Dorsolateral prefrontal cortex (tissue), 122 donors: ENCODE measurements at places on chromosomes 12 and 14. TPM values are rescaled to one million over a fixed set of nuclear protein-coding genes. Genes with fewer than 3 reads are reported as not detected.

DNA sequence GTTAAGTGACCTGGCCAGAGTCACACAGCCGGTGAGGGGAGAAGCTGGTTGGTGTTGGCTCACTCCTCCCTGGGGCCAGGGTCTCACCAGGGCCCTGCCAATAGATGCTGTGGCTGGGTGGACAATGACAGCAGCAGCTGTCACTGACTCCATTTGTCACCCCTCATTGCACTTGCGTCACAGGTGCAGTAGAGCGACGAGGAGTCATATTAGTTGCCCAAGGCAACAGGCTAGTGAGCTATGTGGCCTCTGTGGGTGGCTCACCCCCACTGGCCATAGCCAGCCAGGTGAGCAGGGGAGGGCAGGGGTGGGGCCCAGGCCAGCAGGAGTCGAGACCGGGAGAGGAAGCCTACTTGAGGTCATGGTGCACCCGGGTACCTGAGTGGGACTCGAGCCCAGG, 9.7 kb downstream of the SLC25A47 start:
- no peak for DNase-seq

GRCh38 chr12:105995961-105996431, 142.8 kb downstream of the NUAK1 start:
- DNase-seq, result no peak

GRCh38 chr14:85057221-85057620, 472.7 kb upstream of the FLRT2 start:
- DNase-seq, result no peak

- DNase-seq, result no peak
Observed at GRCh38 chr12:57535764-57536596, 11.0 kb downstream of the DCTN2 start.

GRCh38 chr12:15526033-15526432, 203.7 kb downstream of the PTPRO start:
- DNase-seq, result no peak

DNA sequence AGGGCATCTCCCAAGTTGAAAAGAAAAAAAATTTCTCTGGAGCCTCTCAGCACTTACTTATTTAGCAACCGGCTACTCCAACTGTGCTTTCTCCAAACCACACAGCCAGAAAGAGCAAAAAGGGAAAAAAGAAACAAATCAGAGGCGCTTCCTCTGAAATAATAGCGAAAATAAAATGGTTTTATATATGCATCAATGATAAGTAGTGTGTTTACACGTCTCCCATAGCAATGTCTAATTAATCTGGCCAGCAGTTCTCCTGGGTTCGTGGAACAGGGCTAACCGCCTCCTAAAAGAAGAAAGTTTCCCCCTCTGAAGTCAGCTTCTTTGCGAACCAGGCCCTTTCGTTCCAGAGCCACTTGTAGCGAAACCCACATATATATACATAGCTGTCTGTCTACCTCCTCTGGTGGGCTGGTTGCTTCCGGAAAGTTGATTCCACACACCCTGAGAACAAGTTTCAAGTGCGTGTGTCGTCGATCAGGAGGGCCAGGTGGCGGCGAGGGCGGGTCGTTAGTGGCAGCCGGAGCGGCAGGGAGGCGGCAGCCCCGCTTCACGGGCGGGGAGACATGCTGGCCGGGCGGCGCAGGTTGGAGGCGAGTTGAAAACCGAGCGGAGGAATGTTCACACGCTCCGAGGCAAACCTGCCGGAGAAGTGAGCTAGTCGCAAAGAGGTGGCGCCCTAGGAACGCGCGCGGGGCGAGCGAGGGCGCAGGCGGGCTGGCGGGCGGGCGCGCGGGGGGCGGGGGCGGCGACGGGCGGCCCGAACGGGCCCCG, 2.7 kb downstream of the PTHLH start:
- no peak for DNase-seq

DNA sequence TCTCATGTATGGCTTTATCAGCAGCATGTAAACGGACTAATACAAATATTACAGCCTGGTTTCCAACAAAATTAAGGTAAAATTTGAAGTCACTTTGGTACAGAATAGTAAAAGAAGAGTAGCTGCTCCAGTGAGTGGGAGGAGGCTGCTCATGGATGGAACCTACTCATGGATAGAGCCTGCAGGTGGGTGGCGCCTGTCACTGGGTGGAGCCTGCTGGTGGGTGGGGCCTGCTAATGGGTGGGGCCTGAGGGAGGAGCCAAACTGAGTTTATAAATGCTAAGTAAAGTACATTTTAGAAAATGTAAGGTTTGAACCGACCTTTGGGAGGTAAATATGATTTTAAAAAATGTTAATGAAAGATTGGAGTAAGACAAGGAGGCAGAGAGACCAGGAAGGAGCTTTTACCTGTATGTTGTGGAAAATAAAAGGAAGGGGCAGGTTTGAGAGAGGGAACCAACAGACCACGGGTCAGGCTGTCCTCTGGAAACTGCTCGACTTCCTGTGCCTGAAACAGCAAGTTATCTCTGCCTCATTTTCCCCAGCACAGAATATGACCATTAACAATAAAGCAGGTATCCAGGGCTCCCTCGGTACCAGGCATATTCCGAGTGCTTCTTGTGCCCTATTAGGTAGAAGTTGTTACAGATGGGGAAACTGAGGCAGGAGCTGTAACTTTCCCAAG, 55.9 kb upstream of the SEL1L start:
- DNase-seq, result no peak

GRCh38 chr12:116450406-116450910, 108.7 kb upstream of the MAP1LC3B2 start:
- DNase-seq, result no peak

DNA sequence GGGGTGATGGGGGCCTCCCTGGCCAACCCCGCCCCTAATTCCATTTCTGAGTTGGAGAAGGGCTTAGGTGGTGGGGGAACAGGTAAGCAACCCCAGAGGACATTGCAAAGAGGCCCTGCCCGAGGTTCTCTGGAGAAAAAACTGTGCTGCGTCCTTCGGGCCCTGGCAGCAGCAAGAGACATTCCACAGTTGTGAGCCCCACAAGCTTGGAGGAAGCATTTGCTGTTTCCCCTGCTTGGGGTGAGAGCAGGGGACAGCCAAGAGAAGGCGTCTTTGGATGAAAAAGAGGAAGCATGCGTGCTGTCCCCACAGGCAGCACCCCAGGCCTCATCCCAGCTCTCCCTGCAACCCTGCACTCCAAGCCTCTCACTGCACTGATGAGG, 1.3 kb downstream of the BDKRB2 start:
- DNase-seq, result no peak

DNA sequence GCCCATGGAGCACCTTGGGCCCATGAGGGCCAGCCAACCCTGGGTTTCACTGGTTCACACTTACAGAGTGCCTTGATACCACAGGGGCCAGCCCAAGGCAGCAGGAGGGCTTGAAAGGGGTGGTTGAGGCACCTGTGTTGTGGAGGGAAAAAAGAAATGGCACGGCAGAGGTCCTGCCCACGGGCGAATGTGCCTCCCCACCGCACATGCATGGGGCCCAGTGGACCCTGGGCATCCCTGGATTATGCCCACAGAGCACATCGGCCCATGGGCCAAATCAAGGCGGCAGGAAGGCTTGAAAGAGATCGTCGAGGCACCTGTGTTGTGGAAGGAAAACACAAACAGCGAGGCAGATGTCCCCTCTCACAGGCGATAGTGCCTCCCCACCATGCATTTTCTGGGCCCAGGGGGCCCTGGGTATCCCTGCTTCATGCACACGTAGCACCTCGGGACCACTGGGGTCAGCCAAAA, 378.1 kb downstream of the ALG10 start:
- DNase-seq, result peak; percentile 10

DNA sequence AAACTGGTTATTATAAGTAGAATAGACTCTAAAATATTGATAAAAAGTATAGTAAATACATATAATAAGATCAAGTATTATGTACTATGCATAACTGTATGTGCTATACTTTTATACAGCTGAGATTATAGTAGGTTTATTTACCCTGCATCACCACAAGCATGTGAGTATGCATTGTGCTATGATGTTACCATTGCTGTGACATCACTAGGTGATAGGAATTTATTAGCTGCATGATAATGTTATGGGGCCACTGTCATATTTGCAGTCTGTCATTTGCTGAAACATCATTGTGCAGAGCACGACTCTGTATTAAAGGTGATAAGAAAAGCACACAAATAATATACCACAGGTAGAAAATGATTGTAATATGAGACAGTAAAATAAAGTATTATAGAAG, 385.6 kb downstream of the ZFP36L1 start:
- DNase-seq, result no peak

- no peak for DNase-seq
Observed at GRCh38 chr12:117447665-117448366, 86.4 kb upstream of the NOS1 start.

- DNase-seq, result no peak
Observed at GRCh38 chr12:46365951-46366379, 6.6 kb downstream of the SLC38A2 start.

C12orf54 gene
- total RNA-seq, result 1.3 TPM

TMEM52B gene
- not detected for total RNA-seq

PTPRQ gene
- 3.4 TPM for total RNA-seq
